ENCODE measurements at places on chromosomes 2 and 18.

- DNase-seq: no peak
Observed at GRCh38 chr2:31033032-31033431, 105.2 kb downstream of the GALNT14 start.

DNA sequence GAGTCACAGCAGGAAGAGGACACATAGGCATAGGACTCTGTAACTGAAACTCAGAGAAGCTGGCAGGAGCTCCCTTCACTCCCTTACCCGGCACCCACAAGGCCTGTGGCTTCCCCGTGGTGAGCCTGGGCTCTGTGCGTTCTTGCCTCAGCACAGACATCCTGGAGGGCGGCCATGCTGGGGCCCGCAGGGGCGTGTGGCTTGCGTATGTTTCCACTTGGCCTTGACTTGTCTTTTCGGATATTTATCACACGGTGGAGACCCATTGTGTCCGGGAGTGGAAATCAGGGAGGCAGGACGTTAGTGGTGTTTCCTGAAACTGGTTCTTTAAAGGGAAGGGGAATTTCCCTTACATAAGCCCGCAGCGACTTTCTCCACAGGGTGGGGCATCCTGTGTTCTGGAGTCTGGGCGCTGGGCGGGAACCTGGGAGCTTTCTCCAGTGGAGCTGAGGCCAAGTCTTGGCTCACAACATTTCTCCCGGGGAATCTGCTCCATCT is 49.9 kb upstream of the EML6 start:
- peak; percentile 30 for DNase-seq

GRCh38 chr2:9613291-9613690 is 17.5 kb downstream of the YWHAQ start:
- no peak for DNase-seq

- no peak for DNase-seq
Observed at GRCh38 chr18:72075040-72075439, 469.1 kb downstream of the CBLN2 start.

- DNase-seq: no peak
Observed at GRCh38 chr2:28381225-28382180, 11.2 kb upstream of the FOSL2 start.

DNA sequence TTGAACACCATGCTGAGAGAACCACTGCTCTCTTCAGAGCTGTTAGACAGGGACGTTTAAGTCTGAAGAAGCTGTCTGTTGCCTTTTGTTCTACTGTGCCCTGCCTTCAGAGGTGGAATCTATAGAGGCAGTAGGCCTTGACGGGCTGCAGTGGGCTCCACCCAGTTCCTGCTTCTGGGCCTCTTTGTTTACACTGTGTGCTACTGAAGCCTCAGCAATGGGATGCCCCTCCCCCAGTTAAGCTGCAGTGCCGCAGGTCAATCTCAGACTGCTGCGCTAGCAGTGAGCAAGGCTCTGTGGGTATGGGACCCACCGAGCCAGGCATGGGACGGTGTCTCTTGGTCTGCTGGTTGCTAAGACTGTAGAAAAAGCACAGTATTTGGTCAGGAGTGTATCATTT is 162.3 kb upstream of the NXPH2 start:
- no peak for DNase-seq
